ENCODE measurements at places on chromosomes 4 and X.

DNA sequence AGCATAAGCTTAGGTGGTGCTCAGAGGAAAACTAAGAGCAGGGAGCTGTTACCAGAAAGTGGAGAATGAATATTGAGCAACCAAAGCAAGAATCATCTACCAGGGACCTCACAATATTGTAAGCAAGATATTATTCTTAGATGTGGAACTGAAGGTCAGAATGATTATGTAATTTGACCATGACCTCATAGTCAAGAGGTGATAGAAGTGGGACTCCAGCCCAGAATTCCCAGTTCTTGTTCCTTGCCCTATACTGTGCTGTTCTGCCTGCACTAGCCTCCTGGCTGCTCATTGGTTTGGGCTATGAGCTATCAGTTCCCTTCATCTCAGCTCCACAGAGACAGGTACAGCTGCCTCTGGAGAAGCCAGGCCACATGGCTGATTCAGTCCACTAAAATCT, 229.4 kb downstream of the LDB2 start:
- DNase-seq: no peak

GRCh38 chrX:101410461-101410860, 2.4 kb downstream of the HNRNPH2 start:
- DNase-seq: no peak

DNA sequence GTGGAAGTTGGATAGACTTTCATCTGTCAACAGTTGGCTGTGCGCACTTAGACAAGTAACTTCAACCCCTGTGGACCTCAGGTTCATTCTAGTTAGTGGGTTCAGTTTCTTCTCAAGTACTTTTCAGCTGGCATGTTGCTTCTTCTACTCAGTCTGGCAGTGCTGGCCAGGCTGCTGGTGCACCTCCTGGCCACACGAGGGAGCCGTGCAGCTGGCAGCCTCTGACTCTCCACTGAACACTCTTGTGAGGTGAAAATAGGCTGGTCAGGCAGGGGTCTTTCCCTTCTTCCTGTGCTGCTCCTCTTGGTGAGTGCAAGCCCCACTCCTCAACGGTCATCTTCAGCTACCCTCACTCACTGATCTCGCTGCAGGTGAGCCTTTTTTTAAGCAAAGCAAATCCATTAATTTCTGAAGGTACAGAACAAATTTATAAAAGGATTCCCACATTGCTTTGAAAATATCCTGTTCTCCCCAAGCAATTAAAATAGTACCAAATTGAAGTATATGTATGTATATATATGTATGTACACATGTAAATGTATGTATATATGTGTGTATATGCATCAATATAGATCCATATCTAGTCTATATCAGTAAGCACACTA, 30.6 kb downstream of the LONRF3 start:
- peak; percentile 4 for DNase-seq

- no peak for DNase-seq
Observed at GRCh38 chrX:20461002-20461401, 194.3 kb upstream of the RPS6KA3 start.

- peak; percentile 5 for DNase-seq
Observed at GRCh38 chr4:56907489-56908205, at the start of gene REST. Gene REST, plus strand, starts transcription at chr4:56907900. Its CDS starts 2,739 bp downstream, at chr4:56910639.

DNA sequence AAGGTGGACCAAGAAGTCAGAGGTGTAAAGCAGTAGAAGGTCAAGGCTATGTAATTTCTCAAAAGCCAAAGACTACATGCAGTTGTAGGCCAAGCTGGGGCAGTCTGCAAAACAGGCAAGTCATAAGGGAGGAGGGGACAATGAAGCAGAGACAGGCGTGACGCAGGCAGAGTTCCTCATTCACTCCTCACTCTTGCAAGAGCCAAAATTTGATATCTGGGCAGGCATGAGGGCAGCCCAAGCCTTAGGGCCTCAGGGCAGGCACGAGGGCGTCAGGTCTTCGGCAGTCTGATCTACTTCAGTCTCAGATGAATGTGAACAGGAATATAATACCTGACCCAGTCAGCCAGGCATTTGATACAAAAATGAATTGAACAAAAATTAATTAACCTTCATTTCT, 86.4 kb upstream of the AGA start:
- no peak for DNase-seq

- DNase-seq: no peak
Observed at GRCh38 chr4:57344296-57344695, 234.1 kb upstream of the IGFBP7 start.

DNA sequence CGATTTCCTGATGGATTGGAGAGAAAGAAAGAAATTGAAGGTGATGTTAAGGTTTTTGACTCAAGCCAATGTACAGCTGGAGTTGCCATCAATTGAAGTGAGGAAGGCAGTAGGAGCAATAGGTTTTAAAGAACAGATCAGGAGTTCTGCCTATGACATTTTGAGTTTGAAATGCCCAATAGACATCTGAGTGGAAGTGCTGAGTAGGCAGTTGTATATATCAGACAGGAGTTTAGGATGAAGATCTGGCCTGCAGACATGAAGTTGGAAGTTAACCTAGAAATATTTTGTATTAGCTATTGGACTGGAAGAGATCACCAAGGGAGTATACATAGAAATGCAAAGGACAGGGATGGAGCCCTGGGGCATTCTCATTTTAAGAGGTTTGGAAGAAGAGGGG, 12.9 kb upstream of the TMSB15B start:
- no peak for DNase-seq

DNA sequence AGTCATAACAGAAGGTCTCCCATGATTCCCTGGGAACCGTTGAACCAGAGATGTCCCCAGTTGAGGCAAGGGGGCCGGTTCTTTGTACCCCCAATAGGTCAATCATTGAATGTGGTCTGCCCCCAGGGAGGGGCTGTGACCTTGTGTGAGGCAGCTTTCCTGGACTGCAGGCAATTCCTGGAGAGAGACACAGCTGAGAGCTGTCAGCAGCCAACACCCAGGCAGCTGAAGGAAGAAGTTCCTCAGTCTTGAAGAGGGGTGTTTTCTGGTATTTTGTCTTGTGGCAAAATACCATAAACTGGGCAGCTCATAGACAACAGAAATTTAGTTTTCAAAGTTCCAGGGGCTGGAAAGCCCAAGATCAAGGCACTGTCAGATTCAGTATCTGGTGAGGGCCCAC, 185.7 kb upstream of the ATP6AP2 start:
- DNase-seq: no peak

GRCh38 chr4:951594-952468, 19.6 kb downstream of the TMEM175 start:
- DNase-seq: no peak

DNA sequence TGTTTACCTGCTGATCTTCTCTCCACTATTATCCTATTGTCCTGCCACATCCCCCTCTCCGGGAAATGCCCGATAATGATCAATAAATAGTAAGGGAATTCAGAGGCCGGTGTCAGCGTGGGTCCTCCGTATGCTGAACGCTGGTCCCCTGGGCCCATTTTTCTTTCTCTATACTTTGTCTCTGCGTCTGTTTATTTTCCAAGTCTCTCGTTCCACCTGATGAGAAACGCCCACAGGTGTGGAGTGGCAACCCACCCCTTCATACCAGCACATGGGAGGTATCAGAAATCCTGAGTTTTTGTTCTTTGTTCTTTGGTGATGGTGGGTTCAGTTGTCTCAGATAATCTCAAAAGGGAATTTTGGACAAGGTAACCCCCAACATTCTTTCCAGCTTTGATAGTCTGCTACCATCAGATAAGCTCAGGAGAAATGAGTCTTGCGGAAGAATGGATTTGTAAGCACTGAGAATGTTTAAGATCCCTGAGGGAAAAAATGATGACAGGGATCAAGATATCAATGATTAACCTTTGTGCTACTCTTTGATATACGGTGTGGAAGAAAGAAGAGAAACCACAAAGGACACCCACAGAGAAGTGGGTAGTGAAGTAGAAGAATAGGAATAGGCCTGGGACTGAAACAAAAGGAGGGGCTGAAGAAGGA, 117.9 kb downstream of the CEP44 start:
- DNase-seq: no peak

DNA sequence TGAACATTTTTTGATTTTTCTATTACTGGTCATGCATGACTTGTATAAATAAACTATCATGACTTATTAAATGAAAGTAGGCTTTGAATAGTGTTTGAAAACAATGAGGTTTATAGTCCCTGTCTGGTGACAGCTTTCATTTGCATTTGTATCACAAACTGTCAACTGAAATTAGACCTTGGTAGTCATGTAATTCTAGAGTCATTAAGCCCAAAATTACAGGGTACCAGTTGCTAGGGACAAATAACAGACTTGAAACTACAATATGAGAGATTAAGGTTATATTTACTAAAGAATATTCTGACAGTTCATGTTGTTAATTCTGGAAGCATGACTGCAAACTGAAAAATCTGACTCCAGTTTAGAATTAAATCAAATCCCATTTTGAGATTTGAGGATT, 9.2 kb upstream of the VAMP7 start:
- DNase-seq: no peak

DNA sequence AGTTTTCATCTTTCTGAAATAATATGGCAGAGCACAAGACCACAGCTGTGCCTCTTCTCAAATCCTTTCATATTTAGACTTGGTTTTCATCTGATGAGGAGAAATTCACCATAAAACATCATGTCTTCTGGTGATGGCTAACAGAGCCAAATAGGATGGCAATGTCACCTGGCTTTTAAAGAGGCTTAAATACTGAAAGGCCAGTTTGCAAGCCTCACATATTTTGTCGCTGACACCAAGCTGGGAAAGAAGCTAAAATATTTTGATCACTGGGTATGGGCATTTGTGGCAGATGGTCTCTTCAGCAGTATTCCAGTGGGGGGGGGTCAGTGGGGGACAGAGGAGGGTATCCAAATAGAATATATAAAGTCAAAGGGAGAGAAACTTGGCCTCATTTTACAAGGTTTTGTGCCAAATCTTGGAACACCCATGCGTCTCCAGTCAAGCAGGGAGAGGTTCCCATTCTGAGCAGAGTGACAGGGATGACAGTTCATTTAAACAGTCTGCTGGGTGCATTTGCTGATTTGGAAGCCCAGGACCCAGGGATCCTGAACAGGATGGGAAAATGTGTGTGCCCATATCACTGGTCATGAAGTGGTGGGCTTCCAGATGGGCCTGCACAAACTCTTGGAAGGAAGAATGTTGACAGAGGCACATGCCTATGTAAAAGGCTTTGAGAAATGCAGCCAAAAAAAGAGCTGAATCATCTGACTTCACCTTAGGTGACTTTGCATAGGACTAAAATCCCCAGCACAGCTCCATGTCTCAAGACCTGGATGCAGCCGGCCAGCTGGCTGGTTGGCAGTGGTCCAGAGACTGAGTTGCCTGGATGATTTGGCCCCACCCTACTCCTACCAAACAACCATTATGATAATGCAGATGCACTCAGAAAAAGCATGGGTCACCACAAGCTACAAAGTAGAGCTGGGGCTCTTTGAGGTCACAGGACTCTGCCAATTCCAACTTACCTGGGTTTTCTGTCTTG, 484.4 kb upstream of the NR3C2 start:
- DNase-seq: peak; percentile 15

- no peak for DNase-seq
Observed at GRCh38 chr4:171847751-171848150, 34.5 kb downstream of the GALNTL6 start.

GRCh38 chr4:190014771-190015537, 12.1 kb downstream of the FRG2 start:
- no peak for DNase-seq

- no peak for DNase-seq
Observed at GRCh38 chrX:24610516-24610915, 36.6 kb downstream of the PCYT1B start.

DNA sequence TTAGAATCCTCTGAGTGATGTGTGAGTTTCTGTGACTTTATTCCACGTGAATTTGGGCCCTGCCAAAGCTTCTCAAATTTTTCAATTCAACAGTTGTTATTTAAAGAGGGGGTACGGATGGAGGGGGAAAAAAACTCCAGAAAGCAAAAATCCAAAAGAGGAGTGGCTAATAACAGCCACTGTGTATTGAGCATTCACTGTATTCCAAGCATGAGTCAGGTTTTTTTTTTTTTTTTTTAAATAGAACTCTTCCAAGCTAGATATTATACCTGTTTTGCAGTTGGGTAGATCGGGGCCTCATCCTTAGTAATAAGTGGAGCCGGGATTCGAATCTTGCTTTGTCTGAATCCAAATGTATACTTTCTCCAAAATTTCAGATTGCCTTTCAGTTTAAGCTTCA, 6.4 kb upstream of the RHOH start:
- no peak for DNase-seq

All from astrocyte of the cerebellum (primary cell).